ENCODE measurements at places on chromosomes 5 and 9.

- DNase-seq, result peak; percentile 35
Observed at GRCh38 chr5:139746691-139747582, 48.7 kb upstream of the PSD2 start.

GRCh38 chr5:179201986-179202385, 141.8 kb downstream of the ZNF354C start:
- no peak for DNase-seq

GRCh38 chr5:153960269-153961215, 78.2 kb downstream of the FAM114A2 start:
- DNase-seq, result no peak

- no peak for DNase-seq
Observed at GRCh38 chr5:163105456-163105855, 331.9 kb upstream of the CCNG1 start.

- DNase-seq, result peak; percentile 73
Observed at GRCh38 chr9:35116898-35117551, 1.4 kb upstream of the ATOSB start.
